Stimulated activated CD8-positive, alpha-beta memory T cell treated with anti-CD3 and anti-CD28 coated beads, Interleukin-7, amount 100 ng/mL, for 24 hours (primary cell): ENCODE measurements at places on chromosomes 2 and 18.

GRCh38 chr2:190904640-190905261 lies 24.1 kb downstream of the GLS start:
- no peak for DNase-seq

GRCh38 chr2:189179570-189179950 lies at the start of gene COL5A2:
TSS of gene COL5A2 (minus strand) at chr2:189179761. CDS start at chr2:189179604, 157 bp downstream.
- no peak for DNase-seq

GRCh38 chr18:703213-703967 lies 9.0 kb downstream of the ENOSF1 start:
- no peak for DNase-seq

GRCh38 chr2:191250986-191251385 lies 5.8 kb downstream of the MYO1B start:
- DNase-seq: no peak

DNA sequence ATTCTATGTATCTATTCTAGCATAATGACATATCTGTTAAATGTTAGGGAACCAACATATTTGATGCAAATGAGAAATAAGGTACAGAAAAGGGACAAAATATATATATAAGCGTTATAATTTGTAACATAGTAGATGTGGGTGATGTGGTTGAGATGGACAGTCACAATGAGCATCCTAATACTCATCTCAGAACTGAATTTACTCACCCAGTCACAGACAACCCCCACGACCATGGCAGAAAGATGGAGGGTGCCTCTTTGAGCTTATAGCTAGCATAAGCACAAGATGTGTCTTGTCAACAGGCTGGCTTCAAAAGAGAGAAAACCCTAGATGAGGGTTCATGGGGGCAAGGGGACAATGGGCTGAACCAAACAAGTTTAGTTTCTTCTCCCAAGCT lies 9.1 kb upstream of the DSG3 start:
- no peak for DNase-seq

DNA sequence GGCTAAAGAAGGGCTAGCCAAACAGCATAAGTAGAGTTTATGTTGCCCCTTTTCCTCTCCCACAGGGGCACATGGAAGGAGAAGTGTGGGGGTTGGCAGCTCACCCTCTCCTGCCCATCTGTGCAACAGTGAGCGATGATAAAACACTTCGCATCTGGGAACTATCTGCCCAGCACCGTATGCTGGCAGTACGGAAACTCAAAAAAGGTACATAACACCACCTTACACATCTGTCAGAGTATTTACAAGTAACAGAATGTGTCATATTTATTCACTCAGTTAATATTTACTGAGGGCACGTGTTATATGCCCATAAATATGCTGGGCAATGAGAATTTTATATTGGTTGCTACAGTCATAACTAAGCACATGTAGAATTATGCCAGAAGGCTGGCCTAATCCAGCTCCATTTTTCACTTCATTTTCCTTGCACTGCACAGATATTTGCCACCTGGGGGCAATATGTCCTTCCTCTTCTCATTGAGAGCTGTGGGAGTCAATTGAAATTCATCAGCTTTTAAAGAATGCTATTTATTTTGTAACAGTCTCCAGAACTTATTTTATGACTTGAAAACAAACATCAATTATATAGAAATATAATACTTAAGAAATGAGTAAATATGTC lies 150.6 kb downstream of the RTN4 start:
- DNase-seq: no peak

DNA sequence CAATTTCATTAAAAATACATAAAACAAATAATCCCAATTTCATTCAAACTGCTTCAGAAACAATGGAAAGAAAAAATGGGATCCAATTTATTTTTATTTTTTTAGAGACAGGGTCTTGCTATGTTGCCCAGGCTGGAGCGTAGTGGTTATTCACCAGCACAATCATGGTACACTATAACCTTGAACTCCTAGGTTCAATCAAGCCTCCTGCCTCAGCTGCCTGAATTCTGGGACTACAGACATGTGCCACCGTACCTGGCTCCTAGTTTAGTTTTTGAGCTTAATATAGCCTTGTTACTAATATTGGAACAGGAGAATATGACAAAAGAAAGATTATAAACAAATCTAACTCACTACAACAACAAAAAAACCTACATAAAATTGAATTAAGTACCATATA lies 34.2 kb downstream of the SAP130 start:
- DNase-seq: no peak
